Psoas muscle (tissue), 8 donors: ENCODE measurements at places on chromosomes 2 and 18. TPM values are rescaled to one million over a fixed set of nuclear protein-coding genes. Genes with fewer than 3 reads are reported as not detected.

MAP3K19 gene
- not detected for total RNA-seq

TXNDC2 gene
- not detected for total RNA-seq

IL37 gene
- not detected for total RNA-seq

RAB31 gene
- total RNA-seq: 5.3 TPM

TMEM247 gene
- not detected for total RNA-seq

IHH gene
- not detected for total RNA-seq

KCNG2 gene
- total RNA-seq: 0.20 TPM

KCNIP3 gene
- total RNA-seq: 0.93 TPM

UCN gene
- total RNA-seq: not detected

XDH gene
- total RNA-seq: 1.5 TPM

C1QL2 gene
- not detected for total RNA-seq

KIAA1328 gene
- total RNA-seq: 3.5 TPM

GLI2 gene
- 0.66 TPM for total RNA-seq

KLHL41 gene
- total RNA-seq: 3,578 TPM
